ENCODE measurements at places on chromosomes 3 and 15. TPM values are rescaled to one million over a fixed set of nuclear protein-coding genes. Genes with fewer than 3 reads are reported as not detected.

DNA sequence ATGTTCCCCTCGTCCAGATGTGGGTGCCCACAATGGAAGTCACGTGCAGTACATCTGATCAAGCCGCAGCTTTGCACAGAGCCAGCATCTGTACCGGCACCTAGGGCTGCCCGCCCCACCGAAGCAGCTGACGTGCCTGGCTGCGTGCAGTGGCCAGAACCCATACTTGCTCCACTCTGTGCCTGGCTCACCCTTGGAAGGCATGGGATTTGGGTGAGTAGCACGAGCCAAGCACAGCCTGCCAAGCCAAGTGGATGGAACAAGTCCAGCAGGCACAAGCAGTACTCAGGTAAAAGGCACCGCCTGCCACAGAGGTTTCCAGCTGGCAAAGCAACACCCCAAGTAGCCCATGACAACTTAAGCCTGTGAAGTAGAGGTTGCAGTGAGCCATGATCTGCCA is 261.3 kb downstream of the TBC1D5 start:
- peaks cover 13% of the 10 kb centered on the region for H3K4me1 ChIP-seq
- no peaks in the 10 kb centered on the region for H3K27me3 ChIP-seq
- no peaks in the 10 kb centered on the region for H3K36me3 ChIP-seq
- no peak overlapping the region for H3K4me3 ChIP-seq
- H3K27ac ChIP-seq = no peak overlapping the region
- DNase-seq = no peak

GRCh38 chr3:184289426-184289938 is 9.6 kb upstream of the PSMD2 start:
- DNase-seq = no peak
- no peaks in the 10 kb centered on the region for H3K36me3 ChIP-seq
- H3K27me3 ChIP-seq = no peaks in the 10 kb centered on the region
- H3K4me1 ChIP-seq = no peaks in the 10 kb centered on the region
- no peak overlapping the region for H3K4me3 ChIP-seq

- no peak overlapping the region for H3K27ac ChIP-seq
- H3K4me3 ChIP-seq = peak overlapping the region; percentile 31
- no peak for DNase-seq
- no peaks in the 10 kb centered on the region for H3K4me1 ChIP-seq
Observed at GRCh38 chr3:8622873-8623691, 21.5 kb downstream of the SSUH2 start.

CEMIP gene
- total RNA-seq = 13.5 TPM

SLC28A2 gene
- total RNA-seq = not detected

TLR9 gene
- total RNA-seq = not detected

ZBTB47 gene
- total RNA-seq = 5.3 TPM

DNA sequence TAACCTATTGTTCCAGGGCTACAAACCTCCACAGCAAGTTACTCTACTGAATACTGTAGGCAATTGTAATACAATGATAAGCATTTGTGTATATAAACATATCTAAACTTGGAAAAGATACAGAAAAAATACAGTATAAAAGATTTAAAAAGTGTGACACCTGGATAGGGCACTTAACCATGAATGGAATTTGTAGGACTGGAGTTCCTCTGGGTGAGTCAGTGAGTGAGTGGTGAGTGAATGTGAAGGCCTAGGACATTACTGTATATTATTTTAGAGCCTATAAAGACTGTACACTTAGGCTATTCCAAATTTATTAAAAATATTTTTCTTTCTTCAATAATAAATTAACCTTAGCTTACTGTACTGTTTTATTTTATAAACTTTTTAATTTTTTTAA is 38.4 kb upstream of the SLC25A36 start:
- no peaks in the 10 kb centered on the region for H3K4me1 ChIP-seq
- no peak for DNase-seq
- no peak overlapping the region for H3K4me3 ChIP-seq
- no peaks in the 10 kb centered on the region for H3K36me3 ChIP-seq

All from esophagus squamous epithelium (tissue), 5 donors.